ENCODE measurements at places on chromosomes 2 and 18. TPM values are rescaled to one million over a fixed set of nuclear protein-coding genes. Genes with fewer than 3 reads are reported as not detected.
A peak's percentile ranks its signal among the peaks of the same experiment; 100 is the strongest.

GYPC gene
- total RNA-seq: 26.1 TPM

CTLA4 gene
- not detected for total RNA-seq

- no peak for DNase-seq
Observed at GRCh38 chr2:112720785-112721184, at the start of gene NT5DC4. TSS of gene NT5DC4 (plus strand) at chr2:112721020. CDS start at chr2:112721080, 60 bp downstream.

GRCh38 chr2:237854295-237854694 lies 5.1 kb upstream of the RAMP1 start:
- DNase-seq: no peak

DNA sequence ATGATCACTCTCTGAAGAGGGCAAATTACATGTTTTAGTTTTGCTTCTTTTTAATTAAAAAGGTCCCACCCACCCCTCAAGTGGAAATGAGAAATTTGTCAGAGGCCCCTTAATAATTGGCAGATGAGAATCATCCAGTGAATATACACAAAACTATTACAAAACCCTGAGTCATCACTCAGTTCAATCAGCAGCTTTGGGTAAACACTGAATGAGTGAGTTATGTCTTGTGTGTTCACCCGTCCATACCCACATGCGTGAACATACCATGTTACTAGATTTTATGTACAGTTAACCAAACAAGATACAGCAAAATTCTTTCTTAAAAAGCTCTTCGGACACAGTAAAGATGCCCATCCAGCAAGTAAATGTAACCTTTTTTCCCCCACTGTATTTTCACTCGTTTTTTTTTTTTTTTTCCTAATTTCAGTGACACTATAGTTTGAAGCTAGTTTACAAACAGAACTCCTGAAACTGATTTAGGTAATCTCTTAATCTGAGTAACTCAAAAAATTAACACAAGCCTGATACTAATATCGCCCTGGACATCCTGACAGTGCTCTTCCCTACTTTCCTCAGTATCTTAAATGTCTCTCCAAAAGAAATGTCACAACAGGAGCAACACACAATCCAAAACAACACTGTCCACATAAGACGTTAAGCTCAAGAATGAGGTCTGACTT lies 1.4 kb downstream of the PSME4 start:
- DNase-seq: no peak

RALB gene
- 21.3 TPM for total RNA-seq

DNA sequence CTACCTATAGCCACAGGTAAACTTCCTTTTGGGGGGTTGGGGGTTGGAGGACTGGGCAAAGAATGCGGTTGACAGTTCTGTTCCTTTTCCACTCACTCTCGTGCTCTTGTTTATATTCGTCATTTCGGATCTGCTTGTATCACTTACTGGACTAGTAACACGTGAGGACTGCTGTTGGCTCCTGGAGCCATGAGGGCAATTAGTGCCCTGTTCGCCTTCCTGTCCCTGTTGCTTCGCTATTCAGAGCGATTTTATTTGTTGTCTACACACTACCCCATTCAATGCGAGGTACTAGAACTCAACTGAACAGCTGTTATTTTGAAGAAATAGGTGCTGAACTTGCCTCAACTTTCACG lies 1.1 kb downstream of the KCNJ3 start:
- no peak for DNase-seq

DNA sequence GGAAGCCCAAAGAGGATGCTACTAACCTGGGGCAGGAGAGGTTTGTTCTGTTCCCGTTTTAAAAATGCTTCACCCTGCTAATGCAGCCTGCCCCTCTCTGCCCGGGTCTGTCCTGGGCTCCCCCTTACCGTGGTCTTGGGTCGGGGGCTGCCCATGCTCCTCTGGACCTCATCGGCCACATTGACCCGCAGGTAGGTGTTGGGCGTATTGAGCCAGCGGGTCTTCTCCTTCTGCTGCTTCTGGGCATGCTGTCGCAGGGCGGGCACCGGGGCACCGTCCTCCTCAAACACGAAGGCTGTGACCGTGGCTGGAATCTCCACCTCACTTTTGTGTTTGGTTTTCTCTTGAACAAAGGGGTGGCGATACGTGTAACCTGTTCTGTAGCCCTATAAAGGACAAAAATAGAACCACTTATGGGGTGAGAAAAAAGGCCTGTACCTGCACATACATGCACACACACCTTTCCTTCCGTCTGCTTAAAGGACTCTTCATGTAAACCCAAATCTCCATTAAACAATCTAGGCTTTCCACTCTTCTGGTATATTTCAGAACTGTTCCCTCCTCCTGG lies 89.3 kb downstream of the ADD2 start:
- peak; percentile 72 for DNase-seq

GRCh38 chr2:157592948-157593347 lies 35.7 kb downstream of the ACVR1C start:
- no peak for DNase-seq

DNA sequence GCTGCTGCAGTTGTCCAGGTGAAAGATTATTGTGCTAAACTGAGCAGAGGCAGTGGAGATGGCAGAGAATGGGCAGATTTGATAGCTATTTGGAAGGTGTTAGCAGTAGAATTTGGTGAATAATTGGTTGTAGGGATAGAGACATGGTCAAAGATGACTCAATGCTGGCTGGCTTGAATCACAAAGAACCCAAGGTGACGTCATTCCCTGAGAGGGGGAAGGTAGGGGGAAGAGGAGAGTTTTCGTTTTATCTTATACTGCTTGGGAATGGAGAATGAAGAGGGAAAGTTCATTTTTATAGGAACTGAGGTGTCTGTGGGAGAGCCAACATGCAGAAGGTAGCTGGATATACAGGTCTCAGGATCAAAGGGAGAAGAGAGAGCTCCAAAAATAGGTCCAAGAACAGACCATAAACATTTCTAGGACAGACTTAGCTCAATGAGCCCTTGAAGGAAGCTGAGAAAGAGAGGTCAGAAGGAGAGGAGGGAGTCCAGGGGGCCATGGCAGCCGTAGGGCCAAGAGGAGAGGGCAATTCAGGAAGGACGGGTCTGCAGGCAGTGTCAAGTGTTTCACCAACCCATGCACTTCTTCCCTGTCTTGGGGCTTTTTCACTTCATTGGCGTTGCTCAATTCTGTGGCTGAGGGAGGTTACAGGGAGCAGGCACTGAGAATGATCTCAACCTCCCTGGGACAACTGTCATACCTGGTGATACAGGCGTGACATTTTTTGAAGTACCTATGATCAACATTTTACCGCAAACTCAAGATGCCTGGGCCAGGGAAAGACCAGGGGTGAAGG lies 281.3 kb downstream of the TDRD15 start:
- DNase-seq: no peak

- no peak for DNase-seq
Observed at GRCh38 chr2:219271021-219271420, 8.1 kb upstream of the DNAJB2 start.

GRCh38 chr18:51017140-51017879 lies 12.7 kb upstream of the SMAD4 start:
- DNase-seq: no peak

LRP2 gene
- 0.96 TPM for total RNA-seq

GALM gene
- 7.3 TPM for total RNA-seq

DNA sequence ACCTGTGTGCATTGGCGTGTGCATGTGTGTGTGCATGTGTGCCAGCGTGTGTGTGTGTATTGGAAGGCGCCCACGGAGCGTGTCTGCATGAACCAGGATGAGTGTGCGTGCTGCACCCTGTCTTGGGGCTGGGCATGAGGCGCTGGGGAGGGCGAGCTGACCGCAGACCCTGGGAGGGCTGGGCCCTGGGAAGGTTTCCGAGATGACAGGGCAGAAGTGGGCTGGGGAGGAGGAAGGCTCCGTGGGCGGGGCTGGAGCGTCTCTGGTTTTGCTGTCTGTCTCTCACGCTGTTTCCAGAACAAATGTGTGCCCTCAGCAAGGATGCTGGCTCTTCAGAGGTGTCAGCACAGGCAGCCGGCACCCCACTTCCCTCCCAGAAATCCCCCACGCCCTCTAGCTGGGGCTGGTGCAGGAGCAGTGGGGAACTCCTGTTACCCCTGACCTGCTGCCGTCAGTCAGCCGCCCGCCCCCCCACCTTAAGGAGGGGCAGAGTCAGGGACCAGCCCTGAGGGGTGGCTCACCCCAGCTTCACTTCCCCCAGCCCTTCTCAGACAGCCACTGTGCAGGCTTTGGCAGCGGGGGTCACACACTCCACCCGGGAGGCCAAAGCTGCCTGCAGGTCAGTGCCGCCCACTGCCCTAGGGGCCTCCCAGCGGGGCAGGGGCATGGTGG lies at the start of gene GPR35:
GPR35 (plus strand) TSS at position 531 of the 672 bp plus-strand sequence. CDS start 4,473 bp downstream, outside the sequence.
- DNase-seq: peak; percentile 61

GRCh38 chr2:28810384-28811285 lies at the start of gene SPDYA:
TSS of gene SPDYA (plus strand) at chr2:28810834. CDS start at chr2:28816015, 5,181 bp downstream.
- peak; percentile 73 for DNase-seq

GRCh38 chr2:9548506-9548905 lies 7.1 kb downstream of the ADAM17 start:
- DNase-seq: no peak

GRCh38 chr2:180247658-180248057 lies 240.6 kb upstream of the CWC22 start:
- no peak for DNase-seq

DNA sequence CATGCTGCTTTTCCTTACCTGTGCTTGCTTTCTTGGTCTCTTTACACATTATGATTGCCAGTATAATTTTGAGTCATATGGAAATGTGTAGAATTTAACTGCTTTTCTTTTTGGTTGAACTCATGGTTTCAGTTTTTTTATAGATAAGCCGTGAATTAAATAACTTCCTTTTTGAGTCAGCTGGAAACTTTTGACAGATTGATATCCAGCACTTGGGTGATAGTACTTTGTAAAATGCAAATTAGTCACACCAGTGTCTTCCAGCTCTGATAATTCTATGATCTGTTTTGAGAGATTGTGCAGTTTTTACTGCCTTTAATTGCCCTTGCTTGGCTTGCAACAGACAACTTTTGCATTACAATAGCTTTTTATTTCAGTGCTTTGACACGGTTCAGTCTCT lies 86.4 kb downstream of the NCOA1 start:
- no peak for DNase-seq

GRCh38 chr2:25460261-25460905 lies 118.7 kb upstream of the DNMT3A start:
- DNase-seq: no peak

GRCh38 chr2:212013626-212014025 lies 525.0 kb downstream of the ERBB4 start:
- DNase-seq: no peak

DNA sequence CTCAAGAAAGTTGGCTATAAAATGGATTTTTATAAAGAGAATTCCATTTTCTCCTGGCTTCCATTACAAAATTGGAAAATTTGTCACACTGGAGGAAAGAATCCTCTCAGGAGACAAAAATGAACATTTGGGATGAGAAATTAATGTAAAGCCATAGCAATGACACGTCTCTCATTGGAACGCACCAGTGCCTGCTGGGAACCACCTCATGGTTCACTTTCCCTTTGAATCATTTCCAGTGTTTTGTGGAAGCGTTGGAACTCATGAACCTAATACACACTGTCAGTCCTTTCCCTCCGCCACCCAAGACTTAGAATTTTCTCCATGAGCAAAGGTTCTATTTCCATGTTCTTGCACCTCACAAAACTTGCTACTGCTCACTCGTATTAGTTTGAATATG lies 21.0 kb upstream of the NRP2 start:
- no peak for DNase-seq

- no peak for DNase-seq
Observed at GRCh38 chr2:18849841-18850578, 260.6 kb upstream of the NT5C1B start.

SLC23A3 gene
- total RNA-seq: 12.6 TPM

DNA sequence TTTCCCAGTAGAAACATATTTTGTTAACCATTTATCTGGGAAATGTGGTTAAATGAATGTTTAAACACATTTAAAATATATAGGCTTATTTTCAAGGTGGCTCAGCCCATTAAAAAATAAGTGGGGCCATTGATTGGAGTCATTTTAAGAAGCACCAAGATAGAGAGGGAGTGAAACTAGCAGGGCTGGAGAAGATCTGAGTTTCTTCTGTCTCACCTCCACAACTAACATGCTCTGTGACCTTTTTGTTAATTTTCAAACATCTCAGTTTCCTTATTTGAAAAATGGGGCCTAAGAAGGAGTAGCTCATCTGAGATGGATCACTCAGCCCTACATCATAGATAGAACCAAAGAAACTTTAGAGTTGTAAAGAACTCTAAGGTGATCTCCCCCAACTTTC lies 254.8 kb downstream of the KCNS3 start:
- DNase-seq: no peak

- no peak for DNase-seq
Observed at GRCh38 chr2:1591461-1591770, 152.9 kb downstream of the PXDN start.

SCG2 gene
- not detected for total RNA-seq

- no peak for DNase-seq
Observed at GRCh38 chr2:145692971-145693478, 1173.1 kb upstream of the ZEB2 start.

DLGAP1 gene
- 4.7 TPM for total RNA-seq

DNA sequence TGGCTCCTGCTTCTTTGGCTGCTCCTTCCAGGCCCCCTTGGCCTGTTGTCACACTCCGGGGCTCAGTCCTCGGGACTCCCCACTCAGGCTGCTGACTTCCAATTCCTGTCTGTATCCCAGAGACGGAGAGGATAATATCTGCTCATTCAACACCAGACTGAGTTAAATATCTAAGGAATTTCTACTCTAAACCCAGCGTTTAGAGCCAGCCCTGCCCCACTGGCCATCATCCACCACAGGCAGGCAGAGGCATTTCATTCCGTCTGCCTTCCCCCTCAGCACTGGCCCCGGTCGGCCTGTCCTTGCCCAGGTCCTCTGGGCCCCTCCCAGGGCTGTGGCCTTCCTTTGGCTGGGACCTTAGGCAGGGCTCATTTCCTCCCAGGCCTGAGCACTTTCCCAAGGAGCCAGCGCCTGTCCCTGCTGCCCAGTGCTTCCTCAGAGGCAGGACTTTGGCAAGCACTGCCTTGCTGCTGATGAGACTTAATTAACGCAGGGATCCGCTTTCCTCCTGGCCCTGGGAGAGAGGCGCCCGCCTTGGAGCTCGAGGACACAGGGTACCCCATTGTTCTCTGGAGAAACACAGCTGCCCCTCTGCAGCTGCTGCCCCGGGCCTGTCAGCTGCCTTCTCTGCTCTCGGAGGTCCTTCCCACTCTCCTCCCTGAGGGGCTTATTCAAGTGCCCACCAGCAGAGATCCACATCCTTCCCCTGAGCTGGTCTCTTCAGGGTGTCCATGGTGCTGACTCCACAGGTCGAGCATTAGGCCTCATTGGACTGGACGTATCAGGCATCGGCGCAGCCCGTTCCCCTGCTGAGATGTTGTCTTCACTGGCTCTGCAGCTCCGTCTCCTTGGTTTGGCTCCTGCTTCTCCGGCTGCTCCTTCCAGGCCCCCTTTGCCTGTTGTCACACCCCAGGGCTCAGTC lies 42.8 kb downstream of the ATOH8 start:
- peak; percentile 73 for DNase-seq

RAPH1 gene
- 54.9 TPM for total RNA-seq

KCNK3 gene
- total RNA-seq: 1.1 TPM

Data from suprapubic skin (tissue), 4 donors.